ENCODE measurements at places on chromosomes 3 and 15.

GRCh38 chr15:66496951-66497501 is 536 bp downstream of the SNAPC5 start:
- DNase-seq, result no peak

DNA sequence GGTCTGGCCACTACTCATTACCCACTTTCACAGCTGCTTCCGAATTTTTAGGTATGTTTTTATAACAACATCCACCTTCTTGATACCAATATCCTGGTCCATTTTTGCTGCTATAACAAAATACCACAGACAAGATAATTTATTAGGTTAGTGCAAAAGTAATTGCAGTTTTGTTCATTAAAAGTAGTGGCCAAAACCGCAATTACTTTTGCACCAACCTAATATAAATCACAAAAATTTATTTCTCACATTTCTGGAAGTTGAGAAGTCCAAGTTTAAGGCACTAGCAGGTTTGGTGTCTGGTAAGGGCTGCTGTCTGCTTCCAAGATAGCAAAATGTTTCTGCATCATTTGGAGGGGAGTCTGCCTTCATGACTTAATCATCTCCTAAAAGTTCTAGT is 624.7 kb upstream of the ALCAM start:
- DNase-seq, result no peak

- DNase-seq, result no peak
Observed at GRCh38 chr3:131782751-131783150, 252.1 kb downstream of the CPNE4 start.

GRCh38 chr3:24830230-24831152 is 335.8 kb upstream of the THRB start:
- no peak for DNase-seq

DNA sequence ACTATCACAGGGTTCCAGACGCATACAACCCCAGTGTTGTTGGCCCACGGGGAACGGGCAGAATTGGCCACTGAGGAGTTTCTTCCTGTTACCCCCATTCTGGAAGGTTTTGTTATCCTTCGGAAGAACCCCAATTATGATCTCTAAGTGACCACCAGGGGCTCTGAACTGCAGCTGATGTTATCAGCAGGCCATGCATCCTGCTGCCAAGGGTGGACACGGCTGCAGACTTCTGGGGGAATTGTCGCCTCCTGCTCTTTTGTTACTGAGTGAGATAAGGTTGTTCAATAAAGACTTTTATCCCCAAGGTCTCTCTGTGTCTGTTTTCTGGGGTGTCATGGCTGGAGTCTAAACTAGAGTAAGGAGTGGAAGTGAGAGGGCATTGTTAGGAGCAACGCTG is 5.7 kb upstream of the EIF4G1 start:
- DNase-seq, result no peak

DNA sequence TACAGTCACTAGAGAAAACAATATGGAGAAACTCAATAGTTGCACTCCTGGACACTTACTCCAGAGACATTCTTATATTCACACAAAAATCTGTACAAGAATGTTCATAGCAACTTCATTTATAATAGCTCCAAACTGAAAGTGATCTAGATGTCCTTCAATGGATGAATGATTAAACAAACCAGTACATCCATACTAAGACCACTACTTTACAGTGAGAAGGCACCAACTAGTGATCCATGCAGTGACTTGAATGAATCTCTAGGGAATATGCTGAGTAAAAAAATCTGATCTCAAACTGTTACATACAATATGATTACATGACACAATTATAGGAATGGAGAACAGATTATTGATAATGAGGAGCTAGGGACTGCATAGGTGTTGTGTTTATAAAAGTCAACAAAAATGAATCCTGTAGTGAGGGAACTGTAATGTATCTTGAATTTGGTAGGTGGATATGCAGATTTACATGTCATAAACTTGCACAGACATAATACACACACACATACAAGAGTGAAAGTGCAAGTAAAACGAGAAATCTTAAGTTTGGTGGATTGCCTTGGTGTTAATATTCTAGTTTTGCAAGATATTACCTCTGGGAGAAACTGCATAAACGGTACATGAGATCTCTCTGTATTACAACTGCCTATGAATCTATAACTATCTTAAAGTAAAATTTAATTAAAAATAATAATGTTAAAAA is 85.7 kb downstream of the SPATA16 start:
- DNase-seq, result no peak

DNA sequence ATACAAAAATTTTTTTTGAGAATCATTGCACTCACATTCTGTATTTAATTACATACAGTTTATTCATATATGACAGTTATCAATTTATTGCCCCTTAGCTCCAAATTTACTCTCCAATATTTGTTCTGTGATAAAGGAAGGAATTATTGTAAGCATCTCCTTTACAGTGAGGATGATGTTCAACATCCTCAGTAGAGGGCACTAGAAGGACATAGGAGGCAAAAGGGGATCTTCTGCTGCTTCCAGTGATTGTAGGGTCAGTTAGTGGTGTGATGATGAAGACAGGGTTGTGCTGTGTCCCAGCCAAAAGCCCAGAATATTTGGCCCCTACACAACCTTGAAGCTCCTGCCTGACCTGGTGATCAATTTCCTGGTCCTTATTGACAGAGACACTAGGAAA is 89.9 kb upstream of the DCBLD2 start:
- no peak for DNase-seq

- no peak for DNase-seq
Observed at GRCh38 chr3:77142578-77142977, 102.7 kb downstream of the ROBO2 start.

DNA sequence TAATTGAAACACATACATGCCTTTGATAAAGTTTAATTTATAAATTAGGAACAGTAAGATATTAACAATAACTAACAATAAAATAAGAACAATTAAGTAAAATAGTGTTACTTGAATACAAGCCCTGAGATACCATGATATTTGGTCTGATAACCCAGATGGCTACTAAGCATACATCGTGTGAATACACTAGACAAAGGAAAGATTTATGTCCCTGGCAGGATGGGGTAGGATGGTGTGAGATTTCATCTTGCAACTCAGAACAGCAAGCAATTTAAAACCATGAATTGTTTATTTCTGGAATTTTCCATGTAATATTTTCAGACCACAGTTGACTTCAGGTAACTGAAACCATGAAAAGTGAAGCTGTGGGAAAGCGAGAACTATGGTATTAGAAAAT is 169.5 kb downstream of the DIPK2A start:
- DNase-seq, result no peak

- no peak for DNase-seq
Observed at GRCh38 chr3:194615226-194615625, 18.0 kb downstream of the TMEM44 start.

GRCh38 chr15:73704869-73705645 is 20.9 kb downstream of the CD276 start:
- peak; percentile 83 for DNase-seq

Measured in GM03348 (cell line).